ENCODE measurements at places on chromosomes 4 and X. TPM values are rescaled to one million over a fixed set of nuclear protein-coding genes. Genes with fewer than 3 reads are reported as not detected.

Gene S100P
- not detected for total RNA-seq

- H3K27me3 ChIP-seq = no peaks in the 10 kb centered on the region
- no peak overlapping the region for H3K27ac ChIP-seq
- no peaks in the 10 kb centered on the region for H3K4me1 ChIP-seq
Observed at GRCh38 chr4:164215113-164215741, 538.7 kb upstream of the SMIM31 start.

Gene OR13H1
- total RNA-seq = not detected

- no peak overlapping the region for H3K4me3 ChIP-seq
- no peak for DNase-seq
- no peaks in the 10 kb centered on the region for H3K4me1 ChIP-seq
- H3K27ac ChIP-seq = no peak overlapping the region
Observed at GRCh38 chrX:13164611-13165010, 120.2 kb upstream of the FAM9C start.

- no peaks in the 10 kb centered on the region for H3K36me3 ChIP-seq
- H3K27ac ChIP-seq = no peak overlapping the region
- no peaks in the 10 kb centered on the region for H3K27me3 ChIP-seq
- DNase-seq = peak; percentile 77
Observed at GRCh38 chr4:73021634-73022033, 47.9 kb downstream of the COX18 start.

GRCh38 chr4:98662626-98663225, 4.3 kb upstream of the TSPAN5 start:
- no peak overlapping the region for H3K4me3 ChIP-seq
- DNase-seq = no peak
- H3K36me3 ChIP-seq = no peaks in the 10 kb centered on the region
- H3K4me1 ChIP-seq = peaks cover 14% of the 10 kb centered on the region
- H3K27ac ChIP-seq = no peak overlapping the region

GRCh38 chr4:94036964-94037363, 170.7 kb upstream of the SMARCAD1 start:
- H3K4me1 ChIP-seq = peaks cover 7% of the 10 kb centered on the region
- DNase-seq = no peak
- H3K27ac ChIP-seq = no peak overlapping the region
- no peaks in the 10 kb centered on the region for H3K27me3 ChIP-seq
- H3K4me3 ChIP-seq = no peak overlapping the region
- H3K36me3 ChIP-seq = no peaks in the 10 kb centered on the region

GRCh38 chr4:120902925-120903324, 19.6 kb downstream of the PRDM5 start:
- no peak overlapping the region for H3K4me3 ChIP-seq
- DNase-seq = no peak
- H3K4me1 ChIP-seq = no peaks in the 10 kb centered on the region
- no peak overlapping the region for H3K27ac ChIP-seq
- no peaks in the 10 kb centered on the region for H3K27me3 ChIP-seq

- no peak overlapping the region for H3K4me3 ChIP-seq
- no peak overlapping the region for H3K27ac ChIP-seq
- H3K27me3 ChIP-seq = no peaks in the 10 kb centered on the region
Observed at GRCh38 chr4:13912436-13912925, 285.0 kb upstream of the BOD1L1 start.

- no peak overlapping the region for H3K27ac ChIP-seq
- no peaks in the 10 kb centered on the region for H3K27me3 ChIP-seq
- no peak for DNase-seq
- H3K4me3 ChIP-seq = no peak overlapping the region
- H3K4me1 ChIP-seq = no peaks in the 10 kb centered on the region
Observed at GRCh38 chrX:119375561-119375960, 23.6 kb upstream of the SLC25A43 start.

Gene BMP3
- total RNA-seq = not detected

- peak; percentile 29 for DNase-seq
- H3K27me3 ChIP-seq = no peaks in the 10 kb centered on the region
- H3K4me3 ChIP-seq = no peak overlapping the region
- no peak overlapping the region for H3K27ac ChIP-seq
- peaks cover 3% of the 10 kb centered on the region for H3K4me1 ChIP-seq
- no peaks in the 10 kb centered on the region for H3K36me3 ChIP-seq
Observed at GRCh38 chr4:166312166-166312565, 439.1 kb downstream of the TLL1 start.

GRCh38 chr4:175125410-175126068, 207.4 kb downstream of the ADAM29 start:
- H3K27me3 ChIP-seq = no peaks in the 10 kb centered on the region
- no peak overlapping the region for H3K4me3 ChIP-seq
- no peaks in the 10 kb centered on the region for H3K36me3 ChIP-seq
- no peak for DNase-seq

Gene UPF3B
- total RNA-seq = 5.5 TPM

GRCh38 chrX:31929366-31929765, 857.5 kb upstream of the FTHL17 start:
- H3K27ac ChIP-seq = no peak overlapping the region
- no peak for DNase-seq
- H3K4me1 ChIP-seq = no peaks in the 10 kb centered on the region
- no peaks in the 10 kb centered on the region for H3K36me3 ChIP-seq
- no peaks in the 10 kb centered on the region for H3K27me3 ChIP-seq

DNA sequence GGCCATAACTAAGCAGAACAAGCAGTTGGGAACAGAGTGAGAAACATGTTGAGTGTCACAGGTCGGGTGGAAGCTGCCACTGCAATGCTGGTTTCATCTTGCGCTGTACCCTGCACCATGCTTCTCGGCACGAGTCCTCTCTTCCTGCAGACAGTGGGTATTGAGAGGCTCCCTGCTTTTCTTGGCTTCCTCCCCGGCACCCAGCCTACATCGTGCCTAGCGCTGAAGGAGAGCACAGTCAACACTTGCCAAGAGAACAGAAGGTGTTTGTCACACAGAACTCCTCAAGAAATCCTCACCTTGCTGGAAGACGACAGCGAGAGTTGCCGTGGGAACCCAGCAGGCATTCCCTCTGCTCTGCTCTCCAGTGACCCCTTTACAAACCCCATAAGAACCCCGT, 53.6 kb downstream of the EVC2 start:
- H3K4me3 ChIP-seq = no peak overlapping the region
- H3K36me3 ChIP-seq = no peaks in the 10 kb centered on the region
- H3K4me1 ChIP-seq = no peaks in the 10 kb centered on the region
- H3K27me3 ChIP-seq = no peaks in the 10 kb centered on the region

- H3K36me3 ChIP-seq = no peaks in the 10 kb centered on the region
- no peaks in the 10 kb centered on the region for H3K27me3 ChIP-seq
- H3K4me3 ChIP-seq = no peak overlapping the region
- no peak overlapping the region for H3K27ac ChIP-seq
- peaks cover 6% of the 10 kb centered on the region for H3K4me1 ChIP-seq
Observed at GRCh38 chr4:143085224-143085623, 99.5 kb upstream of the USP38 start.

DNA sequence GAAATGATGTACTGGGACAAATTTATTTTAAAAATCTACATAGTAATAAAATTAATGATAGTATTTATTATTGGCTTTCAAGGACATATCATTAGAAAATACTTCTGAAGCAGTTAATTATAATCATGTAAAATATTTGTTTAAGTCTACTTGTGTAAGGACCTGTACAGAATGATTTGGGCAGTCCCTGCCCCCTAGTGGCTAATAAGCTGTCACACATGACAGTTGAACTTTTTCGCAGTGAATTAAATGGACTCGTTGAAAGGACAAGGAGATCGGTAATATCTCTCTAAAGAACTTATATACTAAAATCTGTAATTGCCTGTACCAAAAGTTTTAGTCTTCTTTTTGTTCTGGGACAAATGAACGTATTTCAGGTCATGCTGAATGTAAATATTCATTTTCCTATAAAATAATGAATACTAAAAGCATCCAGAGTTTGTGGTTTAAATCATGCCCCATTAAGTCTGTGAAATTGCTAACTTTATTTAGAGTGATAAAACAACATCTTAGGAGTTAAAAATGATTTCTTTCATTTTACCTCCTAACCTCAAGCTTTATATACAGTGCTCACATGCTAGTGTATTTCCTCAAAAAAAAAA, 13.6 kb downstream of the EXOC1 start:
- peak; percentile 81 for DNase-seq
- H3K4me3 ChIP-seq = no peak overlapping the region
- no peaks in the 10 kb centered on the region for H3K4me1 ChIP-seq
- peaks cover 34% of the 10 kb centered on the region for H3K36me3 ChIP-seq
- no peak overlapping the region for H3K27ac ChIP-seq

Gene CSAG3
- not detected for total RNA-seq

Gene IQSEC2
- 37.0 TPM for total RNA-seq

GRCh38 chr4:174631901-174632758, 109.8 kb upstream of the HPGD start:
- H3K27ac ChIP-seq = no peak overlapping the region
- H3K4me3 ChIP-seq = no peak overlapping the region
- peak; percentile 68 for DNase-seq

Gene PF4V1
- not detected for total RNA-seq

DNA sequence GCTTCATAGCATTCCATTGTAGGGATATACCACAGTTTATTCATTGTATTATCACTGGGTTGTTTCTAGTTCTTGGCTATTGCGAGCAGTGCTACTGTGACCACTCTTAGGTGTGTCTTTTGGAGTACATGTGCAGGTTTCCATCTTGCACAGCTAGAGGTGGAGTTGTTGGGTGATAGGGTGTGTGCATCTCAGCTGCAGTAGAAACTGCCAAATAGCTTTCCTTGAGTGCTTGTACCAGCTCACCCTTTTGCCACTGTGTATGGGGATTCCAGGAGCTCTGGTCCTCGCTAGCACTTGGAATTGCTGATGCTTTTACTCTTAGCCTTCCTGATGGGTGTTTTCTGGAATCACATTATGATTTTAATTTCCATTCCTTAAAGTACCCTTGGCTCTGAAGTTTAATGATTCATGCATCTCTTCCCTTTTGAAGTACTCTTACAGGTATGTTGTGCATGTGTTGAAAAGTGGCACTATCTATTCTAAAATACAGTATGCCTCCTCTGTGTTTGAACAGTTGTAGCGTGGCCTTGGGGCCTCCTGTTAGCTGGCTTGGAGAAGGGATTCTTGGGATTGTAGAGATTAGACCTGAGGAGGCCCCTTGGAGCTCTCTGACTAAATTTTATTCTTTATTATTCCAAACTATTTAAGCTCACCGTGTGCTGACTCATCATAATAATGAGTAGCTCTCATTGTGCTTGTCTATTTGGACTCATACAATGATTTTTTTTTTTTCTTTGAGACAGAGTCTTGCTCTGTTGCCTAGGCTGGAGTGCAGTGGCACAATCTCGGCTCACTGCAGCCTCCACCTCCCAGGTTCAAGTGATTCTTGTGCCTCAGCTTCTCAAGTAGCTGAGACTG, 38.4 kb downstream of the HTT start:
- DNase-seq = peak; percentile 36
- no peak overlapping the region for H3K4me3 ChIP-seq
- H3K27me3 ChIP-seq = no peaks in the 10 kb centered on the region
- H3K36me3 ChIP-seq = peaks cover 42% of the 10 kb centered on the region
- H3K4me1 ChIP-seq = no peaks in the 10 kb centered on the region

- H3K27me3 ChIP-seq = no peaks in the 10 kb centered on the region
- no peak overlapping the region for H3K27ac ChIP-seq
- DNase-seq = no peak
- H3K36me3 ChIP-seq = no peaks in the 10 kb centered on the region
Observed at GRCh38 chr4:155060873-155061272, 147.6 kb upstream of the NPY2R start.

Gene XAGE1A
- total RNA-seq = not detected

Gene KDR
- total RNA-seq = 102 TPM

DNA sequence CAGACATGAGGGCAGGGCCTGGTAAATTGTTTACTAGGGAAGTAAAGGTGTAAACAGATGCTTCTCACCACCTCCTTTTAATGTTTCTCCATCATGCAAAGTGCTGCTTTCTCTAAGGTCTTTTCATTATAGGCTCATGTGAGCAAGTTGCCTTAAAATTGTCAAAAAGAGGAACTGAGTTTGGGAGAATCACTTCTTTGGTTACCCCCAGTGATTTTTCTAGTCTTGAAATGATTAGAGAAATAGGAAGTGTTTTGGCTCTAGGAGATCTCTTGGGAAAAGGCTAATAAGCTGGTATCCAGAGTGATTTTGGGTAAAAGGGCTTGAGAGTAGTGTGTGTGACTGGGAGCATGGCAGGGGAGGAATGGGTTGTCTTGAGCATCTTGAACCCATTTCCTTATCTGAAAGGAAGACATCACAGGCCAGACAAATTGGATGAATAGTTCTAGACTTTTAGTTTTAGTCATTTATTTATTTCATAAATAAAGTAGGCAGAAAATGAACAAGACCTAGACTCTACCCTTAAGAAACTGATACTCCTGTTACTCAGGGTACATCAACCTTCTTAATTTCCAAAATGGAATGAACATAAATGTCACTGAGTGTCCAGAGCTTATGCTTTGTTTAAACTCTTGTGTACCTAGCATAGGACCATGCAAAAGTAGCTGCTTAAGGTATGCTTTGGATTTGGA, 14.2 kb downstream of the GRPR start:
- H3K27ac ChIP-seq = no peak overlapping the region
- peaks cover 9% of the 10 kb centered on the region for H3K4me1 ChIP-seq
- H3K4me3 ChIP-seq = no peak overlapping the region
- DNase-seq = no peak
- no peaks in the 10 kb centered on the region for H3K36me3 ChIP-seq
- H3K27me3 ChIP-seq = no peaks in the 10 kb centered on the region

GRCh38 chr4:187283201-187283955, 559.7 kb upstream of the FAT1 start:
- no peaks in the 10 kb centered on the region for H3K27me3 ChIP-seq
- no peaks in the 10 kb centered on the region for H3K4me1 ChIP-seq
- H3K4me3 ChIP-seq = no peak overlapping the region
- no peak for DNase-seq
- H3K36me3 ChIP-seq = no peaks in the 10 kb centered on the region
- no peak overlapping the region for H3K27ac ChIP-seq

GRCh38 chrX:53494436-53494835, 60.3 kb upstream of the HSD17B10 start:
- H3K4me1 ChIP-seq = no peaks in the 10 kb centered on the region
- no peaks in the 10 kb centered on the region for H3K36me3 ChIP-seq
- no peaks in the 10 kb centered on the region for H3K27me3 ChIP-seq
- no peak overlapping the region for H3K27ac ChIP-seq
- DNase-seq = peak; percentile 39

DNA sequence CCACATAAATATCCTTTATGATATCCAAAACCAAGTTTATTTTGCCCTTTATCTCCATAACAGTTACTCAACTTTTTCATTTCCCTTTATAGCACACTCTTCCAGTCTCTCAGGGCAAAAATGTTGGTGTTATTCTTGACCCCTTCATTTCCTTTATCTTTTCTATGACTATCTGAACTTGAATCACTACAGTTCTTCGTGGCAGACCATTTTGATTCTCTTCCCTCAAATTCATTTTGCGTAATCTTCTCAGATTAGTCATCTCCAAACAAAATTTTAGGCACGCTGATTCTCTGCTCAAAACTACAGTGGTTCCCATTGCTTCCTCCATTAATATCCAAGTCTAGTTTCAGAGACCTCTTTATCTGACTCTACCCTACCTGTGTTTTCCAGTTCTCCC, 26.1 kb downstream of the RUFY3 start:
- H3K4me3 ChIP-seq = no peak overlapping the region
- H3K27me3 ChIP-seq = no peaks in the 10 kb centered on the region
- no peak overlapping the region for H3K27ac ChIP-seq
- no peaks in the 10 kb centered on the region for H3K36me3 ChIP-seq
- DNase-seq = no peak

- H3K4me1 ChIP-seq = no peaks in the 10 kb centered on the region
- peak; percentile 74 for DNase-seq
- H3K36me3 ChIP-seq = no peaks in the 10 kb centered on the region
- H3K27me3 ChIP-seq = no peaks in the 10 kb centered on the region
- H3K4me3 ChIP-seq = no peak overlapping the region
Observed at GRCh38 chr4:139603576-139604410, 47.8 kb upstream of the SETD7 start.
